ENCODE measurements at places on chromosomes 3 and 15. TPM values are rescaled to one million over a fixed set of nuclear protein-coding genes. Genes with fewer than 3 reads are reported as not detected.

The FAM81A gene
- 0.32 TPM for total RNA-seq

- peak overlapping the region; percentile 49 for H3K4me3 ChIP-seq
- H3K27me3 ChIP-seq, result no peaks in the 10 kb centered on the region
- H3K36me3 ChIP-seq, result no peaks in the 10 kb centered on the region
- H3K4me1 ChIP-seq, result peaks cover 20% of the 10 kb centered on the region
These were observed 237.6 kb downstream of the RAP2B start for GRCh38 chr3:153399636-153400035.

DNA sequence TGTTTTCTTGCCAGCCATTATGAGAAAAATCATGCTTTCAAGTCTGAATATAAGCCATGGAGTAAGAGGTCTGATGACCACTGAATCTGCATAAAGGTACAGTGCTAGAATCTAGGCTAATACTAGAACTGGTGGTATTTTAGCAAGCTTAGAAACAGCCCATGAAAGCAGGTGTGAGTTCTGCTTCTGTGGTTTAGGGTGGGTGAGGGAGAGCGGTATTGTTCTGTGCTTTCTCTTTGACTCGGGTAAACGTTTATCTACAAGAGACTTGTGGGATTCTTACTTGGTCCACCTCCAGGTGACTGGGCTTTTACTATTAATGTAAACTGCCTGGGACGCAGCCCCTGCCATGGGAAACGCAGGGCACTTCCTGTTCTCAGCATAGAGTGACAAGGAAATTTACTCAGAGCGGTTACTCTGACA lies 55.2 kb downstream of the PGPEP1L start:
- no peak for DNase-seq
- H3K36me3 ChIP-seq, result peaks cover 26% of the 10 kb centered on the region
- no peaks in the 10 kb centered on the region for H3K27me3 ChIP-seq
- H3K27ac ChIP-seq, result no peak overlapping the region
- H3K4me1 ChIP-seq, result peaks cover 13% of the 10 kb centered on the region

GRCh38 chr3:151707216-151707615 lies 26.5 kb upstream of the AADACL2 start:
- DNase-seq, result peak; percentile 29
- H3K4me1 ChIP-seq, result 0 out of 2 replicates have a peak, but pooled peaks cover 6% of the 10 kb centered on the region
- no peaks in the 10 kb centered on the region for H3K36me3 ChIP-seq
- no peaks in the 10 kb centered on the region for H3K27me3 ChIP-seq

DNA sequence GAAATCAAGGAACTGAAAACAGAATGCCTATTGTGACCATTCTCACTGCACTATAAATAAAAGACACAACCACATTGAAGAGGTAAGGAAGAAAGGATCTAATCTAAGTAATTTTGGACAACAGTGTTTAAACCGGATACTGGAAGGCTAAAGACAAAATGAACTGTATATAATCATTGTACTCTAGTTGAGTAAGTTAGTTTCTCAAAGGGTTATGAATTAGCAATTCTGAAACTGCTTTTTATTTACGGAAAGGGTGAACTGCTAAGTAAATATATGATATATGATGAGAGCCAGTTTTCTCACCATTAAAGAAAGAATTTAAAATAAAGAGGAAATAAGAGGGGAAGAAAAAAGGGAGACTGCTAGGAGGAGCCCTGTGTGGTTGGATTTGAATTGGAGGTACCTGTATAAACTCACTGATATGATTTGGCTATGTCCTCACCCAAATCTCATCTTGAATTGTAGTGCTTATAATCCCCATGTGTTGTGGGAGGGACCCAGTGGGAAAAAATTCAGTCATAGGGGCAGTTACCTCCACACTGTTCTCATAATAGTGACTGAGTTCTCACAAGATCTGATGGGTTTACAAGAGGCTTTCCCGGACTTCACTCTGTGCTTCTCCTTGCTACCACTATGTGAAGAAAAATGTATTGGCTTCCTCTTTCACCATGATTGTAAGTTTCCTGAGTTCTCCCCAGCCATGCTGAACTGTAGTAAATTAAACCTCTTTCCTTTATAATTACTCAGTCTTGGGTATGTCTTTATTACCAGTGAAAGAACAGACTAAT lies 607.7 kb downstream of the PYDC2 start:
- no peaks in the 10 kb centered on the region for H3K4me1 ChIP-seq
- H3K27ac ChIP-seq, result no peak overlapping the region
- H3K36me3 ChIP-seq, result no peaks in the 10 kb centered on the region
- H3K4me3 ChIP-seq, result no peak overlapping the region
